ENCODE measurements at places on chromosomes 5 and 9.

GRCh38 chr5:19777363-19777762 lies 210.6 kb downstream of the CDH18 start:
- DNase-seq: no peak

- DNase-seq: no peak
Observed at GRCh38 chr5:67844924-67845323, 370.6 kb upstream of the PIK3R1 start.

GRCh38 chr5:172223901-172224873 lies 30.2 kb downstream of the EFCAB9 start:
- DNase-seq: no peak

- DNase-seq: no peak
Observed at GRCh38 chr9:114499528-114499927, 5.7 kb downstream of the WHRN start.

GRCh38 chr5:68347536-68347935 lies 132.0 kb downstream of the PIK3R1 start:
- DNase-seq: no peak

GRCh38 chr5:167877114-167877722 lies 414.2 kb upstream of the WWC1 start:
- DNase-seq: no peak

GRCh38 chr9:95406121-95406520 lies 88.6 kb upstream of the FANCC start:
- no peak for DNase-seq

GRCh38 chr9:87751423-87751822 lies 25.5 kb downstream of the CTSL start:
- DNase-seq: no peak

- DNase-seq: peak; percentile 36
Observed at GRCh38 chr9:135939351-135940265, 21.6 kb downstream of the UBAC1 start.

DNA sequence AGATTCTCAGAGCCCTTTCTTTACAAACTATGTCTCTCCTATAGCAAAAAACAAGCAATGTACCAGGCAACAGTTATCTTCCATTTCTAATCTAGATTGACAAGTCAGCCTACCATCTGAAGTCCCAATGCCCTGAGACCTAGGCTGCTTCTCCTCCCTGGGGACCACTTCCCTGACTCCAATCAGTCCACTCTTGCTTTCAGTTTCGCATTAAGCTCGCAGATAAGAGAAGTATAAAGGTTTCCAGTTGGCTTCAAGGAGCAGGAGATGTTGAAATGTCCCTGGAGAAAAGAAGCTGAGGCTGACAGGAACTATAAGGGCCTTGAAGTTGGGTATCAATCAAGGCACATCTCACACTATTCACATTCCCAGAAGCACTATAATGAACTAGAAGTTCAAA lies 32.3 kb downstream of the ERP44 start:
- DNase-seq: no peak

- DNase-seq: no peak
Observed at GRCh38 chr9:126343271-126343700, 16.7 kb downstream of the MVB12B start.

- DNase-seq: no peak
Observed at GRCh38 chr5:456351-457194, 13.6 kb downstream of the EXOC3 start.

DNA sequence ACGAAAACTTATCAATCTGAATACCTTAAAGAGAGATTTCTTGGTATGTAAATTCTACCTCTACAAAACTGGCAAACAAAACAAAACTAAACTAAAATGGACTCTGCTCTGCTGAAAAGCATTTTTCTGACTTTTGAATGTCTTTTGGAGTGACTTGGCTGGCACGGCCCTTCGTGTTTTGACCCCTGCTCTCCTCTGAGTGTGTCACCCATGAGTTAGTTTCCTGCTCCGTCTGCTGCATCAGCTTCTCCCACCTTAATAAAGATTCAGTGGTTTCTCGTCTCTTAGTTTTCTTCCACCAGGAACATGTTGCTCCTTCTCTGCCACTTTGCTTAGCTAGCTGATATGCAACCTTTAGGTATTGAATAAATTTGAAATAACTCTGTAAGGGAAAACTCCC lies 1084.0 kb upstream of the CDH18 start:
- DNase-seq: no peak

DNA sequence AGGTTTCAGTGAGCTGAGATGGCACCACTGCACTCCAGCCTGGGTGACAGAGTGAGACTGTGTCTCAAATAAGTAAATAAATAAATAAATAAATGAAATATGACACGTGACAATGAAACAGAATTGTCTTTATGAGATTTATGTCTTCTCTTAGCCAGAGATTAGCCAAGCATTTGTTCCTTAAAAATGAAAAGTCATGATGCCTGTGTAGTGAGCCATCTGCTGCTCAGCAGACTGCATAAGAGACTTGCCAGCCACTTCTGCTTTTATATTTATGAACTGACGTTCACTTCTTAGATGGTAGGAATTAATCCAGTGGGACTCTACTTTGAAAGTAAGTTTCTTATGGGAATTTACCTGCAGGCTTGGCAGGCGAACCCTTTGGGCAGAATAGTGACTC lies 227.4 kb downstream of the NR3C1 start:
- no peak for DNase-seq

DNA sequence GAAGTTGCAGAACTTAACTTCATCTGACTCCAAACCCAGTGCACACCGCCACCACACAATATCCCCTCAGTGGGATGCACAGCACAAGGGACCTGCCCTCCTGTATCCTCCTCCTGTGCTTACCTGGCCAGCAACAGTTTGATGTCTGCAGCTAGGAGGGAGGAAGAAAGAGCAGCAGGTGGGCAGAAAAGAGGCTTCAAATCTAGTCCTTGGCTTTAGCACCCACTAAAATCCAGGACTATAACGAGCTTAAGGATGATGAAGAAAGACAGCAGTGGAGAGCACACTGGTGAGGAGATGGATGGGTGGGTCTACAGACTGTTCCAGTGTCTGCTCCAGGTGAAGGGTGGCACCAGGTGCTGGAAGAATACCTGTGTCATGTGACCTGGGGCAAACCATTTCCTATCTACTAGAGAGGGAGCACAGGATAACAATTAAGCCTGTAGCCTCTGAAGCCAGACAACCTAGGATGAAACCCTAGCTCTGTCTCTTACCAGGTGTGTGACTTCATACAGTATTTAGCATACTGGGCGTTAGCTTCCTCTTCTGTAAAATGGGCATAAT lies 100.0 kb downstream of the SH3TC2 start:
- DNase-seq: no peak

DNA sequence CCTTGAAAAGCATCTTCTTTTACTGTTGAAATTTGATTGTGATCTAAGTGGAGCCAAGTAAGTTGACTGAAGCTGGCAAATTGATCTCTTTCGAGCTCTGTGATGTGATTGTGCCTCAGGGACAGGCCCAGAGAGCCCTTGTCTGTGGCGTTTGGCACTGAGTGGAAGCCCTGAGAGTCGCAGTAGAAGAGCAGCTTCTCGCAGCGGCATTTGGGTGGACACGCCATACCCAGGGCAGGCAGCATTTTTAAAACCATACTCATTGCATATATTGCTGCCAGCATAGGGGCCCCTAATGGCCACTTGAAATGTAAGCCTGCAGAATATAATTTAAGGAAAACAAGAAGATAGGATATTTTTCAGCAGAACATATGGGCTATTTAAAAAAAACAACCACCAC lies 894 bp downstream of the LRRTM2 start:
- no peak for DNase-seq

DNA sequence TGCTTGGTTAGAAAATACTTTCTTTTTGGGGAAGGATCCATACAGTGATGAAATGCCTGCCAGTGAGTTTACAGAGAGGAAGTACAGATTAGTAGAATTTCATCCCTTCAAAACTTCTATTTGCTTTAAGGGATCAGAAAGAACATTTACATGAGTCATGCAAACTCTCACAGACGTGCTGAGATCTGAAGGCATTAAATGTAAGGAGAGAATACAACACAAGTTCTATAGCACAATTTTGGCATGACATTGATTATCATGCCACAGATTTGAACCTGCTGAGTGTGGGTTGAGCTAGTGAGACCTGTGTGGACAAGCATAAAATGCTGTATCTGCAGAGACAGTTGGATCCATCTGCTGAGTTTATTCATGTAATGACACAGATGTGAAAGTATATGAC lies 613.6 kb upstream of the SEMA6A start:
- no peak for DNase-seq

DNA sequence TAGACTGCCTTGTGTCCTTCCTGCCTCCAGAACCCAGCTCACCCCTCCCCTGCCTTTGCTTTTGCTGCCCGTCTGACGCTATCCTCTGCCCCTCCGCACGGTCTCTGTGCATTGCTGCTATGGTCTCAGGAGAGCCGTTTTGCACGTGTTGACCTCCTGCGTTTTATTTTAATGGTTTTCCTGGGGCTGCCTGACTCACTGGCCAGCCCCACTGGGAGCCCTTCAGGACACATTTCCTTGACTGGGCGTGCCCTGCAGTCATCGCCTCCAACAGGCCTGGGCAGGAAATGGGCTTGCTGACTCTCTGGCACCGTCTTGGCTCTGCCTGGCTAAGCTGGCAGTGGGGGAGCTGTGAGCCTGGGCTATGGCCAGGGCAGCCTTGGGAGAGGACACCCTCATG lies 17.9 kb upstream of the ASS1 start:
- DNase-seq: no peak

DNA sequence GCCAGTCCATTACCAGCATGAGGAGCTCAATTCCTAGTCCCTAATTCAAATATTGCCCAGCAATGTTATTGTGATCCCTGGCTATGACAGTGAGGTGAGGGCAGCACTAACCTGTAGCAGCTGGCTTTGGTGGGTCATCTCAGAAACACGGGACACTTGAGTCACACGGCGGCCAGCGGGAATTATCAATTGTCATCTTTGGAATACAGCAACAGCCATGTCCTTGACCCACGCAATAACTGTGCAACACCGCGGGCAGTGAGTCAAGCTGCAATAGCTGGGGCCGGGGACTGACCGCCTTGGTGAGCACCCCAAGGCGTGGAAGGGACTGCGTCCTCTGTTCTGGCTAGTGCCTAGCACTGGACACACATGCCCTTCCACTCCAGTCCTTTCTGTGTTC lies 62.5 kb upstream of the ALDH1B1 start:
- DNase-seq: no peak

- peak; percentile 50 for DNase-seq
Observed at GRCh38 chr5:178145965-178146820, 7.5 kb downstream of the NHP2 start.

GRCh38 chr5:74274326-74274725 lies 366.2 kb downstream of the ENC1 start:
- no peak for DNase-seq

DNA sequence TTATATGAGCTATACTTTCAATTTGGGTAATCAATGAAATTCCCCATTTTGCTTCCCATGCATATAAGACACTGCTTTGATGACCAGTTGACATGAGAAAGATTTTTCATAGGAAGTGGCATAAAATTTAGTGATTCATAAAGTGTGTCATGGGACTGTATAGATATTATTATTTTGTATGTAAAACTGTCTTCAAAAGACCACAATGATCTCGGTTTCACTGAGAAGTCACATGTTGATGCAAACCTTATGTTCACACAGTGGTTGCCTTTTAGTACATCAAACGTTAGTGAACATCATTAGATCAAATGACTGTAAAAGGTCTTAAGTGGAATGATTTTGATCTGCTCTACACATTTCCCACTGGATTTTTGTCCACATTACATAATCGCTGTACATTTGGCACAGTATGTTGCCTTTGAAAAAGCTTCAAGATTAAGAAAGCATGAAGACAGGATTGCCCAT lies 349.2 kb upstream of the MEF2C start:
- no peak for DNase-seq

DNA sequence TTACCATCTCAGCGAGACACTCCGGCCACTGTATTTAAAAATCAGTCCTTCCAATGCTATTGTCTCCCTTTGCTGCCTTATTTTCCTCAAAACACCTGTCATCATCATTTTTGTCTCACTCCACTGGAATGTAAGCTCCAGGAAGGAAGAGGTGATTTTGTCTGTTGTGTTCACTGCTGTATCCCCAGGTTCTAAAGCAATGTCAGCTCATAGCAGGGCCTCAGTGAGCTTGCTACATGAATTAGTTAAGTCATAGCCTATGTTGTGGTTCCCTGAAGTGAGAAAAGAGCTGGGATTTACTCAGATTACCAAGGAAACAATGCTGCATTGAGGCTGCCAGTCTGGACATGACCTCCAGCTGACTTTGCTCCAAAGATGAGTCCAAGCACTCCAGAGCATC lies 137.6 kb upstream of the RASEF start:
- DNase-seq: no peak

DNA sequence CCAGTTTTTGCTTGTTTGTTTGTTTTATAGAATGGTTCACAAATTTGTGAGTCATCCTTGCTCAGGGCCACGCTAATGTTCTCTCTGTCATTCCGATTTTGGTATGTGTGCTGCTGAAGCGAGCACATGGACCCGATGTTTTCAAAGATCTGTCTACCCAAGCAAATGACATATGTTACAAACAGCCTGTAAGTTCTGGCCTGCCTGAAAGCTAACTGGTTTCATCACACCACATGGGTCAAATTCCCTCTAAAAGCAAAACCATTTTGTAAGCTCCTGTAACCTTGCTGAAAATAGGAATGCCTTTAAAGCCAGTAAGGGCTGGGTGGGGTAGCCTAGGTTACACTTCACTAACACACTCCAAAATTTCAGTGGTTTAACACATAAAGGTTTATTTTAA lies 25.4 kb downstream of the DMRT3 start:
- DNase-seq: no peak

DNA sequence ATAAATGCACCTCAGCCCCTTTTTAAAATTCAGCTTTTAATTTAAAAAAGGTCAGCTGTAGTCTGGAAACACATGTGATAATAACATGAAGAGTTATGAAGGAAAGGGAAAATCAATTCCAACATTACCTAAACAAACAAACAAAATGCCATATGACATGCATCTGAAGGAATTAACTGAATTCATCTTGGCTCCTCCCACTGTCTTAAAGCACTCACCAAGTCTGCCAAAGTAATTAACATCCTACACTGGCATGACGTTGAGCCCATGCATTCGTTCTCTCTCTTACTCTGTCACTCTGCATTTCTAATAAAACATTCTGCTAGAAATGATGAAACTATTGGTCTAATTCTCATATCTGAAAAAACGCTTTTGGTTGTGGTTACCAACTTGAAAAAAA lies 37.7 kb downstream of the TSSK1B start:
- no peak for DNase-seq

GRCh38 chr5:109903061-109903460 lies 213.3 kb downstream of the MAN2A1 start:
- no peak for DNase-seq
